Foreskin fibroblast (primary cell): ENCODE measurements at places on chromosomes 1 and 21.

GRCh38 chr1:77954521-77954920 lies 24.4 kb downstream of the FUBP1 start:
- DNase-seq, result no peak

GRCh38 chr1:231318568-231318967 lies 19.1 kb downstream of the EXOC8 start:
- no peak for DNase-seq

DNA sequence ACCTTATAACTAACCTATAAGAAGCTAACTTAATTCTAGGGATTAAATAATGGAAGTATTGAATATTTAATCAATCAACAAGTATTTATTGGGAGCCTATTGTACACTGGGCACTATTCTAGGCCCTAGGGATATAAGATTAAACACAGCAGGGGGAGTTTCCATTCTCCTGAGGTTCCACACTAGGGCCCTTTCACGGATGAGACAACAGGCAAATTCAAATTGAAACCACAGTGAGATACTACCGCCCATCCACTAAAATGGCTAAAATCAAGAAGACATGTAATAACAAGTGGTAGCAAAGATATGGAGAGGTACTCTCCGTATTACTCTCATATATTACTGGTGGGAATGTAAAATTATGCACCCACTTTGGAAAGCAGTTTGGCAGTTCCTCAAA lies 674.4 kb downstream of the KIF26B start:
- DNase-seq, result no peak

DNA sequence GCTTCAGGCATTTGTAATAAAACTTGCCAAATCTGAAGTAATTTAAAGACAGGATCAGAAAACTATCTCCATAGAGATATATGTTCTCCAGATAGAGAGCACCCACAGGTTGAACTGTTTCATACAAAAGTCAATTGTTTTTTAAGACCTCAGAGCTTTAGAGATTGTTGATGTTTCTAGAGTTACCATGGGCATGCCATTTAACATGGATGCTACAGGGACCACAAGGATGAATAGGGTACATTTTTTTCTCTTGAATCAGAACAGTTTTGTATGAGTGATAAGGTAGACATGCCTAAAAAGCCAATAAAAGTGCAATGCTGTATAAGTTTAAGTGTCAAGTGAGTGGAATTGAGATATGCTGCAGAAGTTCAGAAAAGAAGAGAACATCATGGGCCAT lies 511.0 kb upstream of the CAMK1G start:
- peak; percentile 56 for DNase-seq

DNA sequence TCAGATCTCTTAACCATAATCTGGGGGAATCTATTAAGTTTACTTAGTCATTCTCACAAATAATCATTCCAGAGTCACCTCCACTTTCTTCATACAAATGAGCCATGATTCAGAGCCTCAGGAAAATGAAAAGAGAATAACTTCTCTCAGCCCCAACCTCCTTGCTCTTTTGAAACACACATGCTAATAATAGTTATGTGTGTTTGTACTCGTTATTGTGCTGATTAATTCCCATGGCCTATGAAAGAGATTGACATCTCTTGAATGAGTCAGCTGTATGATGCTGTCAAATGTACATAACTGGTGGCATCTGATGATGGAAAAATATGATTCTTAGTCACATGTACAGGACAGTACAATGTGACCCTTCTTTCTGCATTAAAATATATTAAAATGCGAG lies 41.5 kb downstream of the DTL start:
- no peak for DNase-seq

DNA sequence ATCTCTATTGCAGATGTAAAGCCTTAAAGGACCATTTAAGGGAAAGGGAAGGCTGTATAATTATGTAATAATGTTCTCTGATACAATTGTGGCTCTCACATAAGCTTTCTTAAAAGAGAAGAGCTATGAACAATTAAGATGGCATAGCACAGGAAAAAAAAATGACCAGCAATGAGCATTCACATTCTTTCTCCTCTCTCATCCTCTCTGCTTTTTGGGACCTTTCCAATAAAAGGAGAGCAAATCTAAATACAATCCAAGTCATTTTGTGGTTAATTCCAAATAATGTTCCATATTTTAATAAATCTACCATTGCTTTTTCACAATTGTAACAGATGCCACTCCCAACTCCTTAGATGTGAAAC lies 23.5 kb downstream of the SMYD3 start:
- peak; percentile 24 for DNase-seq

DNA sequence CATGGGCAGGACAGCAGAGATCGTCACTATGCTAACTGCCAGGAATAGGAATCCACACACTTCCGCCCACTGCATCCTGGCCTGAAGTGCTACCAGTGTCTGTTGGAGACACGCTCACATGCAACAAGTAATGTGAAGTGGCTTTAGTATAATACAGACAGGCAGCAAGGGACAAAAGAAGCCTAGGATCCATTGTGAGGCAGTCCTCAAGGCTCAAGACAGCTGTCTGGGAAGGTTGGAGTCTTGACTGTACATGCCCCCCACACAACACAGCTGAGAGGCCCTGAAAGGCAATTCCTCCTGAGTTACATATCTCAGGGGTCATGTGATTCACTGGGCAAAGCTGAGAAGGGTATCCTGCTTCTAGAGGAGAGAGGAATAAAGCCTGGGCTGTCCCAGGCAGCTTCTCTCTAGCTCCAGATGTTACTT lies 39.9 kb upstream of the CD1D start:
- DNase-seq, result no peak

GRCh38 chr1:13751985-13752384 lies 52.0 kb downstream of the PRDM2 start:
- no peak for DNase-seq

GRCh38 chr21:36968976-36969375 lies 2.5 kb upstream of the HLCS start:
- DNase-seq, result no peak

DNA sequence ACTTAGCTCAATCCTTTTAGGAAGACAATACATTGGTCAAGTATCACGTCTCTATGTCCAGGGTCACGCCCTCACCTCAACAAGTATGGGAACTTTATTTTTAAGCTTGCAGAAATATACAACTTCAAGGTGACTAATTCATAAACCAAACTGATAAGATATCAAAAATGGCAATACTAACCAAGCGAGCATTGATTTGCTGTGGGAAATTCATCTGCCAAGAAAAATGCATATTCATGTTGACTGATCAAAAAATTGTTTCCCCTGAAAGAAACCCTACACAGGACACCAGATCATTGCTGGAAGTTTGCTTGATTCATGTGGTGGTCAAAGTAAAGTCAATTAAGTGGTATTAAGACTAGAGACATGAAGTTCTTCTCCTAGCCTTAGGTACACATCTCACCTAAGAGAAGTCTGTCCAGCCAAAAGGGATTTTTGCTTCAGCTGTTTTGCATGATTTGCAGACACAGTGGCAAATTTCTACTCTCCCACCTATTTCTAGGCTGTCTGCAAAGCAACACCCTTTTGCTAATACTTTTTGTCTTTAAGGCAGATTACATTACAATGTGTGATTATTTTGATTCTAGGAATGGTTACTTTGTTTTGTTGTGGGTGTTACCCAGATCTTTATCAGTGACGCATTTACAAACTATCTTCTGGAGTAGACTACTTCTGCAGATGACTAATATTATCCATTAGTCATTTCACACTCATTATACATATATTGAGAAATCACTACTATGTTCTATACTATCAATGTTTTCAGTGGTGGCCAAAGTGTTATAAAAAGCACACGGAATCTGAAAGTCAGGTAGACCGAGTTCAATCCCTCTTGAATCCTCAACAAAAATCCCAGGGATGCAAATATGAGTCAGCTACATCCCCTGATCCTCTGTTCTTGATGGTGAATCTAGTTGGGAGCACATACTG lies 12.4 kb downstream of the SAMSN1 start:
- no peak for DNase-seq

DNA sequence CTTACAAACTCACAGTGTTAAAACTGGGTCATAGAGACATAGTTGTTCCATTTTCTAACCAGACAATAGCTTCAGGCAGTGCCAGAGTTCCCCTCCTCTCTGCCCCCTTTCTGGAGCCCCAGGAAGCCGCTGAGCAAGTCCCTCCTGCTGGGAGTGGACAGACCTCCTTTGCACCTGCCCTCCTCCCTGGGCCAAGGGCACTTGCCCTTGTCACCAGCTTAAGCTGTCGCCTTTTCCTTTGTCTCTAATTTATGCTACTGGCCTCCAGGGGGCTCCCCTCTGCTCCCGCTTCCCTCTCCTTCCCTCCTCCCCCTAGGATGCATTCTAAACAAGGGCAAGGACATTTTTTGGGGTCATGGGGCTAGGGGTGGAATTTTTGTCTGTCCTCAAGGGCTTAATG lies 182.4 kb downstream of the MIS18A start:
- no peak for DNase-seq

DNA sequence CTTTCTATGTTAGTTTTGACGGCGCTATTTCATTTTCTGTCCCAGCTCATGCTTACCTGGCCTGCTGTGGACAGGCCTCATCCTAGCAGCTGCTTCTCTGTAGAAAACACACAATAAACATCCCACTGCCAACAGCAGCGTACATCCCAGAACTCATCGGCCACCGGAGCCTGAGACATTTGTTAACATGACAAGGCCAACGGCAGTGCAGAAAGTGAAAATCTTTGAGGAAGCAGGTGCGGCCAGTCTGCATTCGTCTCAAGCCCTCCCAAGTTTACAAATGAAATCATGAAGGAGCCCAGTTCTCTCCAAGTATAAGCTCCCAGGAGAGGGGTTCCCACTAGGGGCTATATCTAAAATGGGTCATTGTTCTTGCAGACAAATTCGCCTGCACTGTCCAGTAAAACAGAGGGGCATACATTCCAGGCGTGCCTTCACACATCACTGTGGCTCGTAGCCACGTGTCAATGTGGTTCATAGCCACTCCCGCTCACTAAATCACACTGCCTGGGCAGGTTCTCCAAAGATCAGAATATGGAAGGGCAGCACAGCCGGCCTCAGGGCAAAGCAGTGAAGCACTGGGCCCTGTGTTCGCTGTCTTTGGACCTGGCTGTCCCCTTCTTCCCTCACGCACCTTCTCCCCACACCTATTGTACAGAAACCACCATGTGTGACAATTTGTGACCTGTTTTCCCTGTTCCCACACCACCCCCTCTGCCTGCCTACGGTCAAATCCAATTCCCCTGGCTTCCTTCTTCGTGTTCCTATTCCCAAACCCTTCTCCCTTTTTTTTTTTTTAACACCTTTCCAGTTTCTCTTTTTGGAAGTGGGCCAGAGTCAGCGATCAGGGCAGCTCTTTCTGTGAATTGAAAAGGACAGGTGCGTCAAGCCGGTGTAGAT lies 27.0 kb upstream of the ABCG1 start:
- DNase-seq, result no peak

GRCh38 chr1:36517011-36517771 lies 34.5 kb upstream of the CSF3R start:
- peak; percentile 23 for DNase-seq

GRCh38 chr1:204669579-204669978 lies 16.0 kb downstream of the LRRN2 start:
- no peak for DNase-seq

DNA sequence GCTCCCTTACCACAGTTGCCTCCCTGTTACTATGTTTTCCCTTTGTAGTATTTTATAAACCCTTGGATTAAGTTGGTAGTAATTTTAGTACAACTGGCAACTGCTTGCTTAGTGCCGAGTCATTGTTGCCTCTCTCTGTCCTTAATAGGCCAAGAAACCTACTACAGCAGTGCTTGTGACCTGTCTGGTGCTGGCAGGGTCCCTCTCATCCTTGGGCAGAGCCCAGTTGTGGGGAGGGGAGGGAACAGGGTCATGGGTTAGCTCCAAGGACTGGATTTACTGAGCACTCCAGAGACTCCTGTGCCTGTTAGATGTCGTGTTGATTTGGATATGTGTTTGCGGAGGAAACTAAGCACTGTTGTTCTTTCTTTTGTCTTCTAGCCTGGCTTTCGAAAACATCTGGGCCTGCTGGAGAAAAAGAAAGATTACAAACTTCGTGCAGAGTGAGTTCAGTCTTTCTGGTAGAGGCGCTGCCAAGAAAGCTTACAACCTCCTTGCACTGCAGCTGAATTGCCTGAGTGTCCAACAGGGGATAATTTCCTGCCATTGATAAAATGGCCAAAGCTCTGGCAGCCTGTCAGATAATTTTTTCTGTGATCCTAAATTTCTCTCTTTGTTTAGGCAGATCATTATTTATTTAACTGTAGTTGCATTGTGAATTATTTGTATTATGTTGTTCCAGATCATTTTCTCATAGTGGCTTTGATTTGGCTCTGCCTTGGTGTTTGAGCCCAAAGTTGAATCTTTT lies 3.6 kb downstream of the UTP11 start:
- DNase-seq, result no peak

DNA sequence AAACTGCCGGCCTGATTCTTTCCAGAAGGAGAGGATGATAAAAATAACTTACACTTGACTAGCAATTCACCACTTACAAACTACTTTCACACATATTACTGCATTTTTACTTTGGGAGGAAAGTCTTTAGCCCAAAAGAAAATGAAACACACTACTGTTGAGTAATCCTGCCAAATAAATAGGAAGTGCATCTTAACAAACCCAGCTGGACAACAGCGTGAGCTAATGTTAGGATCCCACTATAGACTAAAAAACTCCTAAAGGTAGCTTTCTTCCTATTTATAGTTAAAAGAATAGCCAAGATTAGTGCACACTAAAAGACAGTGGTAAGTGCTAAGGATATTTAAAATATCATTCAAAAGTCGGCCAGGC lies 83.8 kb downstream of the HSF2BP start:
- DNase-seq, result no peak

GRCh38 chr1:22535399-22535798 lies 27.9 kb upstream of the EPHA8 start:
- DNase-seq, result no peak

DNA sequence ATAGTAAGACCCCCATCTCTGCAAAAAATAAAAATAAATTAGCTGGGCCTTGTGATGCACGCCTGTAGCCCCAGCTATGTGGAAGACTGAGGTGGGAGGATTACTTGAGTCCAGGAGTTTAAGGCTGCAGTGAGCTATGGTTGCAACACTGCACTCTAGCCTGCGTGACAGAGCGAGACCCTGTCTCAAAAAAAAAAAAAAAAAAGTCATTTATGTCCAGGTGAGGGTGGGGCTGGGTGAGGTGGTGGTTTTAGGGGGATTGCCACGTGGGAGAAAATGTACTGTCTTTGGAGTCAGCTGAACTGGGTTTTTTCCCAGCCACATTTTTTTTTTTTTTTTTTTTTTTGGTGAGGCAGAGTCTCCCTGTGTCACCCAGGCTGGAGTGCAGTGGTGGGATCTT lies 6.7 kb downstream of the PIK3CD start:
- DNase-seq, result no peak

DNA sequence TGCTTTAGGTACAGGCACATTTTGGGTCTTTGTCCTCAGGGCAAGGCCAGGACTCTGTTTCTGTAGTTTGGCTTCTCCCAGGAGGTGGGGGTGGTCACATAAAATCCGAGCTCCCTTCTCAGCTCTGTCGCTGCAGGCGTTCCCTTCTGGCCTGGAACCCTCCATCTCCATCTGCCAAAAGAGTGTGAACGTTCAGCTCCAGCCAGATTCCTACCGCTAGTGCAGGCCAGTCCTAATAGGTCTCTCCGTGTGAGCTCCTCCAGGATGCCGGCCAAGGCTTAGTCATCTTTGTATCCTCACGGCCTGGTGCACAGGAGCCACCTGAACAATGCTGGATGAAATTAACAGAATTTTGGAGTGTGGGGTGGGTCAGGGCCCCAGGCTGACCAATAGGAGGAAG lies 19.9 kb upstream of the KCNA10 start:
- DNase-seq, result no peak

- DNase-seq, result no peak
Measured at GRCh38 chr1:2612591-2613365, 20.0 kb downstream of the MMEL1 start.
